ENCODE measurements at places on chromosomes 16 and 17.

- H3K4me1 ChIP-seq: peaks cover 29% of the 10 kb centered on the region
- H3K27ac ChIP-seq: peak overlapping the region; percentile 54
- H3K4me3 ChIP-seq: no peak overlapping the region
- H3K36me3 ChIP-seq: peaks cover 2% of the 10 kb centered on the region
- no peak for DNase-seq
- peaks cover 17% of the 10 kb centered on the region for H3K27me3 ChIP-seq
These were observed 22.6 kb upstream of the CBFA2T3 start for GRCh38 chr16:88999457-89000206.

DNA sequence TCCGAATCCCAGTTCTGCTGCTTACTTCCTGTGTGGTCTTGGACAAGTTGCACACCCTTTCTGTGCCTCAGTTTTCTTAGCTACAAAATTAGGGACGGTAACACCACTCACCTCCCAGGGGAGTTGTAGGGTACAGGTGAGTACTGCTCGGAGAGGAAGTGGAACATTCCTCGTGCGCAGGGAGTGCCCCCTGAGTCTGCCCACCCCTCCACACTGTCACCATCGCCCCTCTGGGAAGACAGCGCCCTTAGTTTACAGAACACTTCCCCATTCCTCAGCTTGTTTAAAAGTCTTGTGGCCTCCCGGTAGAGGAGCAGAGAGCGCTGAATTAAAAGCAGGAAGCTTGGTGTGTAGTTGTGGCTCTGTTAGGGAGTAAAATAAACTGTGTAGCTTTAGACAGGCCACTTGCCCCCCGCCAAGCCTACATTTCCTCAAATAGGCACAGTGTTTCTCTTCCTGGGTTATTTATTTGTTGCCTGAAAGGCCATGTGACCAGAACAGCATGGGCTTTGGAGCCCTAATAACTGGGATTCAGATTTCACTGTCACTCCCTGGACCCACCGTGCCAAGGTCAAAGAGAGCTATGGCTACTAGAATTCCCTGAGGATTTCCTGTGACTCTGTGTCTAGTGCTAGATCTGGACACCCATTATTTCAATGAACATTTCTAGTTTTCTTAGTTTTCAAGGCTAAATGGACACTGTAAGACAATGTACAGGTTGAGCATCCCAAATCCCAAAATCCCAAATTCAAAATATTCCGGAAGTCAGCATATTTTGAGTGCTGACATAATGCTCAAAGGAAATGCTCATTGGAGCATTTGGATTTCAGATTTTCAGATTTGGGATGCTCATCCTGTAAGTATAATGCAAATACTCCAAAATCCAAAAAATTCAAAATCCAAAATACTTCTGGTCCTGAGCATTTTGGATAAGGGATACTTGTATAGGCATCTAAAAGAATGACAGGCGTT, 372.5 kb downstream of the SNX29 start:
- no peak overlapping the region for H3K4me3 ChIP-seq
- peaks cover 35% of the 10 kb centered on the region for H3K4me1 ChIP-seq
- no peak for DNase-seq
- H3K36me3 ChIP-seq: peaks cover 39% of the 10 kb centered on the region

- no peak for DNase-seq
- no peaks in the 10 kb centered on the region for H3K4me1 ChIP-seq
- peaks cover 5% of the 10 kb centered on the region for H3K36me3 ChIP-seq
These were observed 6.3 kb downstream of the CACNG1 start for GRCh38 chr17:67050471-67051154.

DNA sequence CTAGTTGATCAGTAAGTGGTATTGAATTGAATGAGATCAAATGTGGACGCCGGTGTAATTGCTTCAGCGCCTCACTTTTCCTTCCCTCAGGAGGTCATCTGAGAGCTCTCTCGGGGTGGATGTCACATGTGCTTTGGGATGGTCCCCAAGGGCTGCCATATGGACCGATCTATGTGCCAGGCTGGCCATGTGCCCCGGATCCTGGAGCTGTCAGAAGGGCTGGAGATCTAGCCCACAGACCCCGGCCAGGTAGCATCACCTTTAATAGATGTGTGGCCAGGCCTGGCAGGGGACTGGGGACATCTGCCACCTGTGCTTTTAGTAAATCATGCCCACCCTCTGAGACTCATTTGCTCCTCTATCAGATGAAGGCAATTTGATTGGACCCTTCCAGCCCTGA, 95.3 kb upstream of the CRHR1 start:
- no peaks in the 10 kb centered on the region for H3K36me3 ChIP-seq
- DNase-seq: no peak
- no peak overlapping the region for H3K4me3 ChIP-seq
- no peaks in the 10 kb centered on the region for H3K4me1 ChIP-seq

GRCh38 chr16:31350275-31351005, 4.5 kb upstream of the ITGAX start:
- H3K27ac ChIP-seq: peak overlapping the region; percentile 91
- H3K36me3 ChIP-seq: no peaks in the 10 kb centered on the region
- H3K4me3 ChIP-seq: peak overlapping the region; percentile 70
- no peaks in the 10 kb centered on the region for H3K27me3 ChIP-seq
- DNase-seq: no peak

DNA sequence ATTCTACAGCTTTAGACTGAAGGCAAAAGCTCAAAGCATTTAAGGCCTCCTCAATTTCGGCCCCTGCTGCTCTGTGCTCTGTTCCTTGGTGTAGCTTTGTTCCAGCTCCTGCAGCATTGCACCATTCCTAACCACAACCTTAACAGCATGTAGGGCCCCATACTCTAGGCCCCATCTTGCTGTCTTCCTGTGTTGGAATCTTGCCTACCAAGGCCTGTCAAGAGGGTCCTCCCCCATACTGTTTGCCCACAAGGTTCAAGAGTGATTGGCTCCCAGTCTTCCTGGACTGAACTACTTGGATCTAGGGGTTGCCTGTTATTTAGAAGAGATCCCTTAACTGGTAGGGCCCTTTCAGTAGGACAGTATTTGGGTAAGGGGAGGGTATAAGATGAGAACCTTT, 26.8 kb downstream of the TRPV2 start:
- H3K27me3 ChIP-seq: no peaks in the 10 kb centered on the region
- H3K4me3 ChIP-seq: no peak overlapping the region
- no peak for DNase-seq
- H3K27ac ChIP-seq: no peak overlapping the region
- H3K36me3 ChIP-seq: peaks cover 73% of the 10 kb centered on the region
- peaks cover 43% of the 10 kb centered on the region for H3K4me1 ChIP-seq

DNA sequence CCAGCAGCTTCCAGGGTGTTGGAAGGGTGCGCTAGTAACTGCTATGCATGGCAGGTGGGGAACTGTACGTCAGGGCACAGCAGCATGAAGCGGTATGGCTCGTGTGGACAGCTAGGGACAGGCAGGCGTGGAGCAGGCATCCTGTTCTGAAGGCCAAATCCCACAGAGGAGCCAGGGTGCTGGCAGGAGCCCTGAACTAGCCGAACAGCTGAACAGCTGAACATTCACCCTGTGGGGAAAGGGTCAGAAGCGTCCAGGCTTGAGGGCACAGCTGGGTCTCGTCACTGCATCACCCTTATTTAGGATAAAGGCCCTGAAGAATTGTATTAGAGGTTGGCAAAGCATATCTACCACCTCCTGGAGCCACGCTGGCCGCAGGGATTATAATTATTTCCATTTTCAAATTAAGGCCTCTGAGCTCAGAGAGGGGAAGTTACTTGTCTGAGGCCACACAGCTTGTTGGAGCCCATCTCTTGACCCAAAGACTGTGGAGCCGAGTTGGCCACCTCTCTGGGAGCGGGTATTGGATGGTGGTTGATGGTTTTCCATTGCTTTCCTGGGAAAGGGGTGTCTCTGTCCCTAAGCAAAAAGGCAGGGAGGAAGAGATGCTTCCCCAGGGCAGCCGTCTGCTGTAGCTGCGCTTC, 3.3 kb upstream of the STH start:
- no peaks in the 10 kb centered on the region for H3K4me1 ChIP-seq
- H3K27ac ChIP-seq: no peak overlapping the region
- H3K36me3 ChIP-seq: no peaks in the 10 kb centered on the region
- no peaks in the 10 kb centered on the region for H3K27me3 ChIP-seq
